ENCODE measurements at places on chromosomes 5 and 9.

GRCh38 chr9:115650768-115651167 lies 502.8 kb upstream of the PAPPA start:
- DNase-seq = no peak

DNA sequence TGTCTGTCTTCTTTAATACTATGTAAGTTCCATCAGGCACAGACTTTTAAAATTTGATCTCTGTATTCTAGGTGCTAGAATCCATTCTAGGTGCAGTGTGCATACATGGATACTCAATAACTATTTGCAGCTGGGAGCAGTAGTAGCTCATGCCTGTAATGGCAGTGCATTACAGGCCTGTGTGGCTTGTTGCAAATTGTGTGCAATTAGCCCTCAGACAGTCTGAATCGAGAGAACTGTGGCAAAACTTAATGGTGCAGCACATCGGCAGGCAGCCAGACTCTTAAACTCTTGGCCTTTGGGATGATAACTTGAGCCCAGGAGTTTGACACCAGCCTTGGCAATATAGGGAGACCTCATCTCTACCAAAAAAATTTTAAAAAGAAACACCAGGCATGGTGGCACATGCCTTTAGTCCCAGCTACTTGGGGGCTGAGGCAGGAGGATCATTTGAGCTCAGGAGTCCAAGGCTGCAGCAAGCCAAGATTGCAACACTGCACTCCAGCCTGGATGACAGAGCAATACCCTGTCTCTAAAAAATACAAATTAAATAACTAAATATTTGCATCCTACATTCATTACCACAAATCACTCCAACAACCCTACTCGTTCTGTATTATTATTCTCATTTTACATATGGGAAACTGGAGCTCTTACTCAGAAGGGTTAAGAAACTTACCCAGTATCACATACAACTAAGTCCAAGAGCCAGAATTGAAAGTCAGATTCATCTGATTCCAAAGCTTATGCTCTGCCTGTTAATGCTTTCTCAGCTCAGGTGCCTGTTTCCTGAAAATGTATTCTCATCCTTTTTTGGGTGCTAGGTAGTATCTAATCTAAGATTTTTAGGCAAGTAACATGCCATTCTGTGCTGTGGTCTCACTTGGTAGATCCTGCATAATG lies 30.1 kb downstream of the PRKACG start:
- DNase-seq = no peak

GRCh38 chr5:19987612-19988361 lies at the start of gene CDH18:
CDH18 (minus strand) TSS chr5:19988200; CDS start chr5:19838986, 149,214 bp downstream.
- DNase-seq = no peak

DNA sequence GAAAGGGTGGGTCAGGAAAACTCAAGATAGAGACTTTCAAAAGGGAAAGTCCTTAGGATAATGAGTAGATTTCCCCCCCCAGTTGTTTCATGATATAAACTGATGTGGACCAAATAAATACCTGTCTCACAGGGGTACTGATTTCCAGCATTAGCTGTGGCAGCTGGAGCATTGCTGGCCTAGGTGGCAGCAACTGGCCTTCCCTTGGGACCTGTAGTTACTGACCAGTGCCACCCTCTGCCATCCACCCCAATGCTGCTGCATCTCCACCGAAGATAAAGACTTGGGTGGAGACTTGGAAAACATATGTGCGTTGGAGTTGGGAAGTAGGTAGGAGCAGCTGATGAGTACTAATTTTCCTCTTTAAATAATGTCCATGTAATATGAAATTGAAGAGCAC lies 71.8 kb downstream of the SYK start:
- no peak for DNase-seq

- DNase-seq = no peak
Observed at GRCh38 chr5:14810928-14811572, 60.5 kb downstream of the ANKH start.

GRCh38 chr9:137460363-137461315 lies 1.5 kb upstream of the NSMF start:
- DNase-seq = no peak

DNA sequence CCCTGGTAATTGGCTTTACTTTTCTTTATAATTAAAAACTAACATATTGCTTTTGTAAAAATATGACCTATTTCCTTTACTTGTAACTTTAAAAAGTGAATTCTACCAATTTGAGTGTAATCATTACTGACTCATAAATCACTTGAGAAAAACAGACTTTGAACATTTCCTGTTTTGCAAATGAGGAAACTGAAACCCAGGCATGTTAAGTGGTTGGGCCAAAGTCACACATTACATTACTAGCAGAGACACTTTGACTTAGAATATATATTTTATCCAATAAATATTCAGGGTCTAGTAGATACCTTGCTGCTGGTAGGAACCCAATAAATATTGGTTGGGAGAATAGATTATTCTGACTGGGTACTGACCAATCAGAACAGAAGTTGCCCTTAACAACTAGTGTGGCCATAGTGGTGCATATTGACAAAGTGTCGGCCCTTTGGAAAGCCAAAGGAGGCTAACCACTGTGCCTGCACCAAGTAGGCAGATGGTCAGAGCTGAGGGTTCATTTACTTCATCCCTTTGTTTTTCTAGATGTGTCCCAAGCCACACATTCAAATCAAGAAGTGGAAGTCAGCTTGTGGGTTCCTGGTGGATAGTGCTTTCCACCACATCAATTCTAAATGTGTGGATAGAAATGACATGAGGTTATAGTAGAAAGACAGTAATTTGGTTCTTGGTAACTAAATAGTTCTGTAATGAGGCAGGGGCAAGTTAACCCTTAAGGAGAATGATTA lies 365.1 kb upstream of the RIOK2 start:
- no peak for DNase-seq

GRCh38 chr9:77486968-77487367 lies 161.2 kb downstream of the GNA14 start:
- DNase-seq = no peak

DNA sequence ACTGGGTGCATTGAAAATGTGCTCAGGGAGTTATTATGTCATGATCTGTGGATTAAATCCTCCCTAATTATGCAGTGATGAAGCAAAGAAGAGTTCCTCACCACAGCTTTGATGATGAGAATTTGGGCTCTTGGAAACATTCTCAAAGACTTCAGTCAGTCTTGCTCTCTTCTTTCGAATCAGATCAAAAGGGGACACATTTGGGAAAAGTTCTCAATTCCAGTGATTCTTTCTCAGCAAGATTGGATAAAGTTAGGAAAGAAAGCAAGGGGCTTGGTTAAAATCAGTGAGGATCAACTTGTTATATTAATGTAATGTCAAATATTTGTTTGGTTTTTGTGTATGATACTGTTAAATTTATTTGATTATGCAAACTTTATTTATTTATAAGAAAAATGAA lies 411.3 kb upstream of the ACTBL2 start:
- no peak for DNase-seq

DNA sequence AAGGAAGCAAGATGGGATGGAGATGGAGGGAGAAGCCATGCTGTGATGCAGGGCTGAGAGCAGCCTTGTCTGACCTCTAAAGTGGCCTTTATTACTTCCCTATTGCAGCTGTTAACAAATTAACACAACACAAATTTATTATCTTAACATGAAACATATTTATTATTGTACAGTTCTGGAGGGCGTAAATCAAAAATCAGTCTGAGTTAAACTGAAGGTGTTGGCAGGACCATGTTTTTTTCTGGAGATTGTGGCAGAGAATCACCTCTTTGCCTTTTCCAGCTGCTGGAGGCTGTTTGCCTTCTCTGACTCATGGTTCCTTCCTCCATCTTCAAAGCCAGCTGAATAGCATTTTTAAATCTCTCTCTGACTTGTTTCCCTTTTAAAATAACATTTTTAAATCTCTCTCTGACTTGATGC lies 7.2 kb upstream of the MCC start:
- DNase-seq = no peak
